ENCODE measurements at places on chromosomes 2 and 18.

DNA sequence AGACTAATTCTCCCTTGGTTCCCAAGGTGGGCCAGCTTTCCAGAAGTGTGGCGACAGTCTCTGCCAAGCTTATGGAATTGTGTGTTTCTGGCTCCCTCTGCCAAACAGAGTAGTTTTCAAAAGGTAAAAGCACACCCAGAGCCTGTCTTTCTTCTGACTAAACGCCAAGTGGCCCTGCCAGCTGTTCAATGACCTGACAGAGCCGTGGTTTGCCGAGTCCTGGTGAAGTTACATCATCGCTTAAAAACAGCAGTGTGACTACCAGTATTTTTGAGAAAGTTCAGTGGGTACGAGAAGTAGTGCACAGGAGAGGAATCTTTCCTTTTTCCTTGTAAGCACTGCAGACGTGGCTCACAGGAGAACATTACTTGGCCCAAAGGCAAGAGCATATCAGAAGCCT, 1.9 kb downstream of the PER2 start:
- DNase-seq = no peak

GRCh38 chr2:32136097-32136496, 29.6 kb upstream of the SLC30A6 start:
- no peak for DNase-seq

DNA sequence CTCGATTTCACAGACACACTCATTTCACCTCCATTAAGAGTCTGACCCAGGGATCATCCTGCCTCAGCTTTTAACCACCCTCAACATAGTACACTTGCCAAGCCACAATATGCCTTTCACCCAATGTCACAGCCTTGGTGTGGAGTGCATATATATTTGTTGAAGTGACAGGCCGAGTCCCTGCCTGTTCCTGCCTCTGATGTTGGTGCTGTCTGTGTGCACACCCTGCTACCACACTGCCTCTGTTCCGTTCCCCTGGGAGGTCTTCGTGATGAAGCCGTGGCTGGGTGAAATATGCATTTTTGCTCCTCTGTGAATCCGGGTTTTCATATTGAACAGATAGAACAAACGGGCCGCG, 90.3 kb downstream of the RNF144A start:
- no peak for DNase-seq

DNA sequence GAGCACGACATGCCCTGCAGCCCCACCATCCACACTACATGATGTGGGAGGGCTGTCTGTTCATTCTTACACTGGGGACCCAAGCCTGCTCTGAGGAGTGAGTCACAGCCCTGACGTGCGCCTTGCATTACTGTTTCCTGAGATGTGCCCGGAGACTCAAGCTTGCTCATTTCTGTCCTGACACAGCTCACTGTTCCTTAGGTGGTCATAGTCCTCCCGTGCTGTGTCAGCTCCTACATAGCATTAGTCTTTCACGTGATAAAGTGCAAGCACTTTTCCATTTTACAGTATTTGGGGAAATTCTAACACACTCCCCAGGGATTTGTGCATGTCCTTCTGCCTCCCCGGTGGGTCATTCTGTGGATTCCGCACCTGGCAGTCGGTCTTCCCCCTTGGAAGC, 46.2 kb upstream of the TRIM43B start:
- DNase-seq = no peak

GRCh38 chr2:231671270-231672050, 36.9 kb upstream of the PTMA start:
- no peak for DNase-seq

DNA sequence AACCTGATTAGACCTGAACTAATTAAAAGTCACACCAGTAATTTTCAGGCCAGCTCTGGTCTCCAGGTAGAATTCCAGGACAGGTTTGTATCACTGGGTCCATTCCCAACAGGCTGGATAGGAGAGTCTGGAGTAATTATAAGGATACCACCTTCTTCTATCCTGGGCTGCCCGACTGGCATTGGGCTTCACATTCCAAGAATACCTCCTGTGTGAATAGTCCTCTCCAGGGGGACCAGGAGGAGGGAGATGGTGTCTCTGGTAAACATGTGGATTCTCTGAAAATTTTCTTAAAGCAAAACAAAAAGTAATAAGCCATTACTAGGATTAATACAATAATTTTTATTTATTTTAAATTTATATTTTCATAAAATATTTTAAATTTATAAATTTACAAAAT, 17.3 kb downstream of the DUSP11 start:
- no peak for DNase-seq

DNA sequence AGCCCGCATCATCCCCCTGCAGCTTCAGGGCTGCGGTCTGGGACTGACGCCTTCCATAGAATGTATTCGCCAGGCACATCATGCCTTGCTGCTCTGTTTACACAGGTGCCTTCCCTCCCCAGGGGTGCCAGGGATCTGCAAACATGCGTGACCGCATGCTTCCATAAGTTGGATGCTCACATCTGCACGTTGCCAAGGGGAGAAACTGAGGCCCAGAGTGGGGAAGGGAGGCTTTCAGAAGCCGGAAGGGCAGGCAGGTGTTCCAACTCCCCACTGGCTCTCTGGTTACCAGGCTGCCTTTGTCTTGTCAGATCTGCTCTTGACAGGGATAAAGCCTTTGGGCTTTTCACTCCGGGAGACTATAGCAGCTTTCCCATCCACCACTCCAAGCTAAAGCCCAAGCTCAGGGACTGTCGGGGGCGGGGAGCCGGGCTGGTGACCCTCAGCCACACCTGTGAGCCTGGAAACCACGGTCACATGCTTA, 125.8 kb upstream of the TNP1 start:
- no peak for DNase-seq

Data from cortex of kidney (tissue), 1 donor.